Fibroblast of villous mesenchyme (primary cell): ENCODE measurements at places on chromosomes 6 and 20. TPM values are rescaled to one million over a fixed set of nuclear protein-coding genes. Genes with fewer than 3 reads are reported as not detected.

Gene SIRPD
- under 0.01 TPM in 1 of 2 replicates, not detected in the other for total RNA-seq

Gene COL9A3
- under 0.01 and 0.43 TPM in 2 replicates for total RNA-seq

Gene VWA7
- total RNA-seq = under 0.01 TPM in 2 replicates

Gene OR2H1
- total RNA-seq = not detected in 2 replicates

Gene SAMD5
- under 0.01 TPM in 2 replicates for total RNA-seq

Gene REM1
- total RNA-seq = not detected in 2 replicates

Gene WFDC2
- total RNA-seq = not detected in 2 replicates

Gene PTCHD4
- 4.2 and 4.7 TPM in 2 replicates for total RNA-seq

Gene PPIL6
- 0.97 and 1.7 TPM in 2 replicates for total RNA-seq
